ENCODE measurements at places on chromosomes 4 and X.

- no peak for DNase-seq
Observed at GRCh38 chr4:2624782-2625530, 88.5 kb downstream of the FAM193A start.

DNA sequence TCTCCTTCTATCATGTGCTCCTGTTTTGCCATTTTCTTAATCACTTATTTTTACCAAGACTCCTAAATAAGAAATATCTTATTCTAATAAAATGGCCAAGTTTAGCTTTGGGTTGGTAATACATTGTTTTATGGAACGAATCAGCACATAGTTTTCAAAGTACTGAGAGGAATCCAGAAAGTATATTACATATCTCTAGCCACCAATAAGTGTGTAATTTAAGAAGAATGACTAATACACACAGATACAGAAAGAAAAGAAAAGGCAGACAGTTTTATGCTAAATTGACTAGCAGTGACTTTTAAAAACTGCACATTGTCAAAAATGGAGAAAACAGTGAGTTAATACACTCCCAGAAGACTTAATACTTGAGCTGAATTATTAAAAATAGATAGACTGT, 167.0 kb upstream of the IL15 start:
- no peak for DNase-seq

GRCh38 chr4:76995776-76996175, 46.2 kb downstream of the SEPTIN11 start:
- DNase-seq: no peak

DNA sequence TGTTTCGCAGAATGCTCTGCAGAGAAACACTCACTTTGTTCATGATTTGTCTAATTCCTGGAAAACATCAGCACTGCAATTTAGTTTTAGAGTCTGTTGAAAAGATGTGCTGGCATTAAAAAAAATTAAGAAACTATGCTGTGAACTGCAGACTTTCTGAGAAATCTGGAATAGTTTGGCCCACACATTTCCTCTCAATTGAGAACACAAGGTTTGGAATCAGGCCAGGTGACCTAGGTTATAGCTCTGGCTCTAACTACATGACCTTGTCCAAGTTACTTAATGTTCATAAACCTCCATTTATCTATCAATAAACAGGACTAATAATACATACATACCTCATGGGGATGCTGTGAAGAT, 61.4 kb upstream of the ENPEP start:
- DNase-seq: no peak

GRCh38 chrX:55312655-55313054, 47.9 kb upstream of the PAGE3 start:
- no peak for DNase-seq

DNA sequence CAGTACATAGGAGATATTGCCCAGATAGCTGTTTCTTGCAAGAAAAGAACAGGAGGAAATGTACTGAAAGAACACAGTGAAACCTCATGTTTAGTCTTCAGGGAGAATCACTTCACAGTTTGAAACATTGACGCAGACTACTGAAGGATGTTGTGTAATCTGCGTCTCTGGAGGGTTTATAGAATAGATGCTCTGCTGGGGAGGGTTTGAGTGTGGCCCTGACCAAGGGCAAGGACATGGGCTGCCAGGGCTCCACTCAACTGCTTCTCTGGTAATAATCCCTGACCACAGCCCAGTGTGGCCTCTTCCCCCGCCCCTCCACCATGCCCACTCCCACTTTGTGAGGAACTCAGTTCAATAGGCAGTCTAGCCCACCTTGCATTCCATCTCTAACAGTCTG, 15.8 kb upstream of the ACE2 start:
- no peak for DNase-seq

- DNase-seq: no peak
Observed at GRCh38 chrX:30943984-30944383, 54.9 kb upstream of the TAB3 start.

DNA sequence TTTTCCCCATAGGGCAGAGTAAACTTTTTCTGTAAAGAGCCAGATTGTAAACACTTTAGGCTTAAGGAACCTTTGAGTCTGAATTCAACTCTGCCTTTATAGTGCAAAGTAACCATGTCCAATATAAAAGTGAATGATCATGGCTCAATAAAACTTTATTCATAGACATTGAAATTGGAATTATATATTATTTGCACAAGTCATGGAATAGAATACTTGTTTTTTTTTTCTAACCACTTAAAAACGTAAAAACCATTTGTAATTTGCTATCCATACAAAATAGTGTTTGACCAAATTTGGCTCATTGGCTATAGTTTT, 54.1 kb upstream of the MYOZ2 start:
- no peak for DNase-seq

GRCh38 chr4:112270640-112271421, 14.9 kb downstream of the TIFA start:
- DNase-seq: no peak

- no peak for DNase-seq
Observed at GRCh38 chr4:19592391-19592790, 659.3 kb upstream of the SLIT2 start.

Measured in NCI-H2107 (cell line).